ENCODE measurements at places on chromosomes 6 and 20. TPM values are rescaled to one million over a fixed set of nuclear protein-coding genes. Genes with fewer than 3 reads are reported as not detected.

Gene OR2J3
- not detected for total RNA-seq

DNA sequence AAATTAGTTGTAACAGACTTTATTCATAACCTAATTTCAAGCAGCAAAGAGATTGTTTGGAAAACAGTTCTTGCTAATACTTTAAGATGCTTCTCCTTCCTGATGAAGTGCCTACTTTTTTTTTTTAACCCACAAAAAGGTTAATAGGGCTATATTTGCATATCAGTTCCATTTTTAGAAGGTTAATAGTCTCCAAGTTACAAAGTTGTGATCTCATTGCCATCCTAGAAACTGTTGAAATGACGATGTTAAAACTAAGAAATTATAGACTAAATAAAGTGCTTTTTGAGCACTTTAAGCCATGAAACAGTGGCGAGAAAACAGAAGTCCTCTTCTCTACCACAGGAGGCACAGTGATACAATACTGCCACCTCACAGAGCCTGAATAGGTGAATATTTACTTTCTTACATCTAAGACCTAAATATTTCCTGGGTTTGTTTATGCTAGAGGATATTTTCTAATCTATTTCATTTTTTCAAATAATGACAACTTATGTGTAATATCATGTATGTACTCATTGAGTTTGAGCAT lies 5.3 kb downstream of the RNF144B start:
- peaks cover 28% of the 10 kb centered on the region for H3K4me1 ChIP-seq
- H3K27ac ChIP-seq, result no peak overlapping the region
- H3K4me3 ChIP-seq, result no peak overlapping the region
- H3K36me3 ChIP-seq, result no peaks in the 10 kb centered on the region
- no peak for DNase-seq

DNA sequence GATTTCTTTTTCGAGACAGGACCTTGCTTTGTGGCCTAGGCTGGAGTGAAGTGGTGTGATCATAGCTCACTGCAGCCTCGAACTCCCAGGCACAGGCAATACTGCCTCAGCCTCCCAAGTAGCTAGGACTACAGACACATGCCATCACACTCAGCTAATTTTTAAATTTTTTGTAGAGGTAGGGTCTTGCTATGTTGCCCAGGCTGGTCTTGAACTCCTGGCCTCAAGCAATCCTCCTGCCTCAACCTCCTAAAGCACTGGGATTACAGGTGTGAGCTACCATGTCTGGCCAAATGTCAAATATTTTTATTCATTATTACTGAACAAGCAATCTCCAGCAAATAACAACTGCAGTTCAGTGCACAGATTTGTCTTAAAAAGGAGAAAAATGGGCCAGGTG lies 131.7 kb upstream of the IFNGR1 start:
- peaks cover 8% of the 10 kb centered on the region for H3K27me3 ChIP-seq
- DNase-seq, result no peak
- no peaks in the 10 kb centered on the region for H3K36me3 ChIP-seq
- no peak overlapping the region for H3K4me3 ChIP-seq
- H3K4me1 ChIP-seq, result no peaks in the 10 kb centered on the region

DNA sequence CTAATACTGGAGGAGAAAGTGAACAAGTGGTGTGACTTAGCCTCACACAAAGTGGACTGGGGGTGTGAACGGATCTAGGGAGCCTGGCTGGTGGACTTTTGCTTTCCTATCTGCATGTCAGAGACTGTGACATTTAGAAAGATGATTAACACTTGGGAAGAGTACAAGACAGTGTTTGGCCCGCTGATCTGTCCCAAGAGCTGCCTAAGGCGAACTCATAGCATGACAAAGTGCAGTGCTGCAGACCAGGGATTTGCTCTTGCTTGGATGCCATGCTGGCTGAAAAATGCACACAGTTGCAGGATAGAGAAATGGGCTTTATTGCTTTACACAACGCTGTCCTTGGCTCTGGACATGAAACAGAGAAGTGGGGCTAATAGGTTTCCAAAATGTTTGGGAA lies 386.0 kb upstream of the MAN1A1 start:
- DNase-seq, result no peak
- H3K27ac ChIP-seq, result no peak overlapping the region
- H3K4me3 ChIP-seq, result no peak overlapping the region
- H3K4me1 ChIP-seq, result peaks cover 32% of the 10 kb centered on the region

DNA sequence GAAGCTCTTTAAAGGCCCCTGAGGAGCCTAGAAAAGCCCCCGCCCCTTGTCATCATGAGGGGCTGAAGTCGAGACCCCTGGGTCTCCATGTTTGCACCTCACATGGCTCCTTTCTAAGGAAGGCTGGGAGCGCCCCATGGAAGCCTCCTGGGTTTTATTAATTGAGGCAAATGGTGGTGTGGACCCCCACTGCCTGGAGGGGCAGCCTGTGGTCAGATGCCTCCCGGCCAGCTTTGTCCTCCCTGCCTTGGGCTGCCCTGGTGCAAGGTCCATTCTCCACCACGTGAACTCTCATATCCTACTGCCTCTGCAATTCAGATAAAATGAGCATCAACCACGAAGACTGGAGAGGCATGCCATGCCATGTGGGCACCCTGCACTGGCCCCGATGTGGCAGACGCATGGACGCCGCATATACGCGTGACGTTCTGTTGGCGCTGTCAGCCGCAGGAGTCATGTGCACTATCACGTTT lies 295.5 kb downstream of the TAF4 start:
- H3K4me3 ChIP-seq, result no peak overlapping the region
- no peak overlapping the region for H3K27ac ChIP-seq
- H3K4me1 ChIP-seq, result no peaks in the 10 kb centered on the region
- no peaks in the 10 kb centered on the region for H3K36me3 ChIP-seq
- DNase-seq, result no peak
- peaks cover 17% of the 10 kb centered on the region for H3K27me3 ChIP-seq

Data from mesothelial cell of epicardium (in vitro differentiated cells).